ENCODE measurements at places on chromosomes 12 and 14.

DNA sequence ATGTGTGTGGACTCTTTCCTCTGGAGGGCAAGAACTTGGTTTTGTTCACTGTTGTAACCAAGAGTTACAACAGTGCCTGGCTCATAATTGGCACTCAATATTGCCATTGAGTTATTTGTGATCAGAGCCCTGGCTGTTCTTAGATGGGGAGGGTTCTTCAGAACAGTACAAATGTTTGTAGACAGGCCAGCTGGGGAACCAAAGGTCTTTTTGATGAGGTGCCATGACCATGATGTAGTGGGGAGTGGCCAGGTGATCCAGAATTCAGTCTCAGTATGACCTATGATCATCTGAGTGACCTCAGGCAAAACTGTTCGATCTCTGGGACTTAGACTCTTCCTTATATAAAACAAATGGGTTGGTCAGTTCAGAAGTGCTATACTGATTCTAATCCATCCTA lies 3.3 kb upstream of the PRKAB1 start:
- DNase-seq, result no peak

DNA sequence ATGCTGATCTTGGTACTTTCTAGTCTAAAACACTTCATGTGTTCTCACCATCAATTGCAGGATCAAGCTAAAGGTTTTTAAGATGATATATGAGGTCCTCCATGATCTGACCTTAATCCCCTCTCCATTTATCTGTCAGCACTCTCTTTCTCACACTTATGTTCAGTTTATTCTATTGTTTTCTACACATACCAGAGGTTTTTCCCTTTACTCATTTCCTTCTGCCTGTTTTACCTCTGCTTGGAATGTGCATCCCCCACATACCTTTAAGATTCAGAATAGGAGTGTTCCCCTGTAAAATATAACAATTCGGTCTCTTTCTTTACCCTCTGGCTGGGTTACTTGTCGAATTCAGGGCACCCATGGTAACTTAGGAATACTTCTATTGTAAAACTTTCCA lies 219.1 kb upstream of the PKP2 start:
- no peak for DNase-seq

GRCh38 chr12:116927244-116927940 lies 16.6 kb downstream of the FBXW8 start:
- no peak for DNase-seq

- DNase-seq, result no peak
Measured at GRCh38 chr12:45227316-45228067, 11.6 kb downstream of the ANO6 start.

DNA sequence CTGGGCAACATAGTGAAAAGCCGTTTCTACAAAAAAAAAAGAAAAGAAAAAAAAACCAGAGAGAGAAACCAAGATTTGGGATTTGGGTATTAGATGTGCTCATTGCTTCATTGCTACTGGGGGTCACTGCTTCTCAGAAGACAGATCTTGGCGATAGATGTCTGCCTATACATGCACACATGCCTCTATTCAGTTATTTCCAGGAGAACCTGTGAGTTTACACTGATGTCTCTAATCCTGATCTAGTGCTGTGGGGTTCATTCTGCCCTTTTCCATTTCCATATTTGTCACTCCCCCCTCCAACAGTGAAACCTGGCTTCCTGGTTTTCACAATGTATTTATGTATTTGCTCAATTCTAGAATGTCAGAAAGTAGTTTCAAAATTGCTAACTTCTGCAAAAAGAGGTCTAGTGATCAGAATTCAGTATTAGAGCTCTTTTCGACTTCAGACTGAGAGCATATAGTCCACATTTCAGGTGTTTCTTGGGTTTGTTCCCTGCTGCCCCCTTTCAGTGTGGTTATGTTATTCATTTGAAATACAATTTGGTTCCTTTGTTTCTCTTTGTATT lies 111.0 kb downstream of the SLC25A47 start:
- DNase-seq, result no peak

DNA sequence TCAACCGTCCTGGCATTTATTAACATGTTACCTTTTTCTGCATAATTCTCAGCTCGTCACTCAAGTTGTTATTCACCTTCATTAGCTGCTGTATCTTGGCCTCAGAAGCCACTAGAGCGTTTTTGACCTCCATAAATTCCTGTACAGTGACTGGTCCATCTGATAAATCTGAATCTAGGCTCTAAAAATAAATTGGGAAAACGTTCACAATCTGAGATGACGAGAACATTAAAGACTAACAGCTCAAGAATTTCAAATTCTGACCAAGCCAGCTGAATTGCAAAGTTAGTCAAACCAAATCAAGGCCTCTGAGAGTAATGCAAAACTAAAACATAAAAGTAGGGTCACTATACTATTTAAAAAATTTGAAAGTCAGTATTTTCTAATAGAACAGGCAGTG lies 45.0 kb downstream of the GIT2 start:
- DNase-seq, result no peak

DNA sequence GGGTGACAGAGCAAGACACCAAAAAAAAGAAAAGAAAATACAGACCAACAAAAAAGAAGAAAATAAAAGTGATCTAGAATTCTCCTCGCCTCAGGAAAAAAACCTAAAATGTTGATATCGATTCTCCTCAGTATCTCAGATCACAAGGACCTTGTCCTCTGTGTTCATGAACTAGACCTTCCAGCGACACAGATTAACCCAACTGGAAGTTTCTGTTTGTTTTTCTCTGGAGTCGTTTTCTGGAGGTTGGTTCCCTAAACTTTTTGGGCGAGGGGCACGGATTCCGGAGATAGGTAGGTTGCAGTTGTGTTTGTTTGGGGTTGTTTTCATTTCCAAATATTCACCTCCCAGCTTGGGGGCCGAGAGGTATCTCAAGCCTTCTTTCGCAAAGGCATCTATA lies 559 bp upstream of the RFC5 start:
- DNase-seq, result no peak

Measured in HAP-1 (cell line).